NCI-H1436 (cell line): ENCODE measurements at places on chromosomes 6 and 20.

GRCh38 chr20:9319687-9320384, 194.6 kb upstream of the LAMP5 start:
- no peak for DNase-seq

GRCh38 chr6:142968601-142969000, 23.6 kb upstream of the HIVEP2 start:
- no peak for DNase-seq

DNA sequence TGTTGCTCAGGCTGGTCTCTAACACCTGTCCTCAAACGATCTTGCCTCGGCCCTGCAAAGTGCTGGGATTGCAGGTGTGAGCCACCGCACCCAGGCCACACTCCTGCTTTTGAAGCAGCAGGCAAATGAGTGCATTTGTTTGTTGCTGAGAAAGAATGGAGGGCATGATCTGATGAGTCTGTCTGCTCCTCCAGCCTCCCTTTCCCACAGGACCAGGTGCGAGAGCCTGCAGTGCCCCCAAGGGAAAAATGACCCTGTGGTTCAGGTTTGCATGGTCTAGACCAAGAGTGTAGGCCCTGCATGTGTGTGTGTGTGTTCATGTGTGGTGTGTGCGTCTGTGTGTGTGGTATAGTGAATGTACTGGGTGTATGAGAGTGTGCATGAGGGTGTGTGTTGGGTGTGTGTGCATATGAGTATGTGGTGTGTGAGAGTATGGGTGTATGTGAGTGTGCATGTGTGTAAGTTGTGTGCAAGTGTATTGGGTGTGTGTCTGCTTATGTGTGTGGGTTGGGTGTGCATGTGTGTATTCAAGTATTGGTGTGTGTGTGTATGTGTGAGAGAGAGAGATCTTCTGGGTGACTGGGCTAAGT, 22.8 kb upstream of the FOXC1 start:
- no peak for DNase-seq

DNA sequence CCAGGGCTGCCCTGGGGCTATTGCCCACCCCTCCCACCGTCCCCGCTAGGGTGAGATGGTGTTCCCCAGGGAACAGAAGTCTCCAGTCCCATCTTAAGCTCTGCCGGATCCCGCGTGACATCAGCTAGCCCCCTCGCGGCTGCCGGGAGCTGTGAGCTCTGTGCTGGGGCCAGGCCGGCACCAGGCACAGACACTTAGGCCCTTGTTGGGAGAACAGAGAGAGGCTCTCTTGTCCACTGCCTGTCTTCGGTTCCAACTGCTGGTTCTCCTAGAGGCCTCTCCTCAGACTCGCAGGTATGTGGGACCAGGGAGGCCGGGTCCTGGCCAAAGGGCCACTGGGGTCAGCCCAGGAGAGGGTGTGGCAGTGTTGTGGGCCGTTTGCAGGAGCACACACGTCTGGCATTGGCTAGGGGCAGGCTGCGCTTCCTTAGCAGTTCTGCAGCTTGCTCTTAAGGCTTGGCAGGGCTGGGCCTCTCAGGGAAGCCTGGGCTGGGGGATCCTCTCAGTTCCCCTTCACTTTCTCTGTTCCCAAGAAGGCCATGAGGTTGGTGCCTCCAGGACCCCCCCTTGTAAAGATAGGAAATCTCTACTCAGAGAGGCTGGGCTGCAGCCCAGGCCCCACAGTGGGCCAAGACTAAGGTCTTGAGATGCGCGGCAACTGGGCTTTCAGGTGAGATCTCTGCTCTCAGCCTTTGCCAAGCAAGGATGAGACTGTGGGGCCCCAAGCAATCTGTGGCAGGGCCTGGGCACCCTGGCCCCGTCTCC, 6.3 kb downstream of the SGK2 start:
- DNase-seq: no peak

GRCh38 chr6:113287396-113287795, 569.7 kb upstream of the MARCKS start:
- no peak for DNase-seq

GRCh38 chr6:2385471-2385983, 140.1 kb upstream of the GMDS start:
- no peak for DNase-seq

DNA sequence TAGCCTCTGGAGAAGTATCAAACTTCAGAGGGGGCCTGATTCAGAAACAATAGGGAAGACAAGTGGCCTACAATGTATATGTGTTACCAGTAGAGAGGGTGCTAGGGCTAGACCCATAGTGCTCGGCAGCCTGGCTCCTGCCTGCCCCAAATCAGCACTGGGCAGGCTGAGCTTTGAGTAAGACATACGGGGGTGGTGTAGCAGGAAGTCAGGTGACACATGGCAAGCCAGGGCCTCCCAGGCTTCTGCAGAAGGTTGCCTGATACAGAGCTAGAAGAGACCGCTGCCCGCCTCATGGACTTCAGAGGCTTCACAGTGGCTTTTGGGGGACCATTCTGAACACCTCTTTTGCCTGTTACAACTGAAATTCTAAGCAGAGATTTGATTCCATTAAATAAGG, 43.4 kb downstream of the RALY start:
- no peak for DNase-seq

- no peak for DNase-seq
These were observed 259.0 kb downstream of the SYNE1 start for GRCh38 chr6:152378169-152378568.

DNA sequence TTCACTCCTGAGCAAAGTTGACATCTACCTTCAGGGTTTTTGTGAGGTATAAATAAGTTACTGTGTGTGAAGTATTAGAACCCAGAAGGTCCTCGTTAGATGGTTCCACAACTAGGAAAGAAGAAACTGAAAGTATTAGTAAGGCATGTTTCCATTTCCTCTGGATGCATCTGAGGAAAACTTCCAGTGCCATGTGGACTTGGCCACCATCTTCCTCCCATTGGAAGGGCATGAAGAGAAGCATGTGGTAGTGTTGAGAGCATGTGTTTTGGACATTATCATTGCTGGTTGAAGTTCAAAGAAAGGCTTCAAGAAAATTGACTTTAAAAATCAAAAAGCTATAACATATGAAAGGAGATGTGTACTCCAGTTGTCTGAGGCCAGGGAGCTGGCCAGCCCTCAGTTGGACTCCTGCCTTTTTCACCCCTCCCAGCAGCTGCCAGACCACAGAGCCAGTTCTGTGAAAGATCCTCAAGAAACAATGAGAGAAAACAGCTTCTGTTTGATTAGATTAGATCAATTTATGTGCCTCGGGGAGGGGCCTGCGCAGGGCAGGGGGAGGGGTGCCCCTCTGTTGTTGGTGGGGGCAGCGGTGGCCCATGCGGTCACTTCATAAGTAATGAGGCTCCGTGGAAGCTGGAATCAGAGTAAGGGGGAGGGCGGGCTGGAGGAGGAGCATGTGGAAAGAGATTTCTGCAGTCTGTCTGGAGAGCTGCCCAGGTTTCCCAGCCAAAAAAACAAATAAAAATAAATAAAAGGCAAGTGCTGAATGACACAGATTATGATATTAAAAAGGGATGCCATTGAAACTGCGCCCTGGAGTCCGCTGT, 154.0 kb downstream of the JARID2 start:
- DNase-seq: no peak

DNA sequence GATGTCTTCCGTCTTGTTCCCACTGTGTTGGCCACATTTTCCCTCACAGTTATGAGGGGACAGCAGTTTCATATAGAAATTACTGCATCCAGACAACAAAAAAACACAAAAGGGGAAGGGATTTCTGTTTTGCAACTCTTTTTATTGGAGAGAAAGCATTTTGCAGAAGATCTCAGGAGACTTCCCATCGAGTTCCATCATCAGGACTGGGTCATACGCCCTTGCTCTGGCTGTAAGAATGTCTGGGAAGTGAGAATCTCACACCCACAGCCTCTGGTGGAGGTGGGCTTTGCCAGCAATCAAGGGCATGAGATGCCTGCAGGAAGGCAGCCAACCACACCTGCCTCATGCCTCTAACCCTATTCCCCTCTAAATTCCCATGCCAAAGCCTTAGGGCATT, 5.8 kb upstream of the IGF2R start:
- no peak for DNase-seq

GRCh38 chr6:32244946-32245398, 21.1 kb upstream of the NOTCH4 start:
- peak; percentile 30 for DNase-seq

DNA sequence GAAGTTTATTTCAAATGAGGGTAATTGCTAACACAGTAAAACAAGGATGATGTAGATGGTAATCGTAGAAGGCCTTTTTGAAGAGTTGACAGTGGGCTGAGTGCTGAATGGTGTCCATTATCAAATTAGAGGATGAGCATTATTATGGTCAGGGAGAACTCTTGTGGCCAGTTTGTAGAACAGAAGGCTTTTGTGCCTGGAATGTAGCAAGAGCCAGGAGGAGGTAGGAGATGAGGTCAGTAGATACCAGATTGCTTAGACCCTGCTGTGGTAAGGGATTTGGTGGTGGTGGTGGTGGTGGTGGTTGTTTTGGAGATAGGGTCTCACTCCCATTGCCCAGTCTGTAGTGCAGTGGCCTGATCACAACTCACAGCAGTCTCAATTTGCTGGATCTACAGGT, 6.2 kb downstream of the CSE1L start:
- no peak for DNase-seq

DNA sequence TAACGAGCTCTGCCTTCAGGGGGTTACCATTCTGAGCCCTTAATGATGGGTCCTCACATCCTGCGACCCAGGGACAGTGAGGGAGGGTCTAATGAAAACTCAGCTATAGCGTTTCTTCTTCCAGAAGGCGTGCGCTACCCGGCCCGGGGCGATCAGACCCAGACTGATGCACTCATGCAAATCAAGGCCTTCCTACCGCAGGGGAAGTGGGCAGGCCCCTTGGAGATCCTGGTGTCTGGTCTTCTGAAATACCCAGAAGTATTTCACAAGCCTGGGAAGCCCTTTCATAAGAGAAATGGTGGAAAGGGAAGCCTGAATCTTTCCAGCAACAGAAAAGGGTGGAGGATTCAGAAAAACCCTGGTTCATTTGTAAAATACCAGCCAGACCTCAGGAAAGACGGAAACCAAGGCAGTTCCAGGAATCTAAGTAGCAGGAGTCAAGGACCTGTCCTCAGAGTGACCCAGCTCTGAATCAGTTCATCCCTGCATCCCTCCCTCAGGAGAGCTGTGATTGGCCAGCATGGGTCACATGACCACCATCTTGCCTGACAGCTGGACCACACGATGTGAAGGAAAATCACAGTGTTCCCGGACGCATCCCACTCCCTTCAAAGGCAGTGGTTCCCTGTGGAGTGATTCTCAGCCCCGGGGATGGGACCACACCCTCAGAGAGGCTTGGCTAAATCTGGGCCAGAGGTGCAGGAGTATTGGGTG, 12.7 kb downstream of the BFSP1 start:
- DNase-seq: no peak

- no peak for DNase-seq
These were observed 49.3 kb downstream of the PRR18 start for GRCh38 chr6:166258854-166259276.

GRCh38 chr6:92945799-92946198, 473.6 kb downstream of the EPHA7 start:
- no peak for DNase-seq

DNA sequence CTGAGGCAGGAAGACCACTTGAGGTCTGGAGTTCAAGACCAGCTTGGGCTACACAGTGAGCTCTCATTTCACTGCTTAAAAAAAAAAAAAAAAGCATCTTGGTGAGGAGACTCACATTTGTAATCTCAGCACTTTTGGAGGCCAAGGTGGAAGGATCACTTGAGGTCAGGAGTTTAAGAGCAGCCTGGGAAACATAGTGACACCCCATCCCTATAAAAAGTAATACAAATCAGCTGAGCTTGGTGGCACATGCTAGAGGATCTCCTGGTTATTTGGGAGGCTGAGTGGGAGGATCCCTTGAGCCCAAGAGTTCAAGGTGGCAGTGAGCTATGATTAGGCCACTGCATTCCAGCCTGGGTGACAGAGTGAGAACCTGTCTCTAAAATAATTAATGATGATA, 29.4 kb upstream of the SYNCRIP start:
- no peak for DNase-seq

GRCh38 chr20:35015863-35016193, 60.2 kb downstream of the MYH7B start:
- no peak for DNase-seq

DNA sequence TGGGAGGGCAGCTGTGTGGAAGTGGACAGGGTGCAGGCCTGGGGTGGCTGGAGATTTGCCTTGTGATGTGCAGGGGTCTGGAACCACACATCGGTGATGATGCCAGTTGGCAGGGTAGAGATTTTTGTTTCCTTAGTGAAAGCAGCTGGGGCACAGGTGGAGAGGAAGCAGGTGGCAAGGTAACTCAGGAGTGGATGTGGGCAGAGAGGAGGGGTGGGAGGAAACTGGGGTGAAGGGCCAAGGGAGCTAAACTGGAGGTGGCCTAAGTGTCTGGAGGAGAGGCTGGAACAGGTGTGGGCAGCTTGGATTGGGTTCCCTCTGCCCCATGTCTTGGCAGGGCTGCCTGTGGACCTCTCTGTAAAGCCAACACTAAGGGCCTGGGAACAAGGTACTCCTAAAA, 4.7 kb upstream of the SCUBE3 start:
- no peak for DNase-seq

GRCh38 chr6:161522276-161522675, 248.4 kb upstream of the AGPAT4 start:
- no peak for DNase-seq

GRCh38 chr20:12068121-12068520, 150.4 kb downstream of the BTBD3 start:
- no peak for DNase-seq

- DNase-seq: no peak
These were observed 2.5 kb upstream of the HLA-DRA start for GRCh38 chr6:32436995-32437836.
